BJ (cell line): ENCODE measurements at places on chromosomes 4 and X. TPM values are rescaled to one million over a fixed set of nuclear protein-coding genes. Genes with fewer than 3 reads are reported as not detected.

Gene MAGEA6
- polyA plus RNA-seq, result not detected in 2 replicates

- no peak for DNase-seq
These were observed 15.8 kb upstream of the GRSF1 start for GRCh38 chr4:70855464-70855863.

DNA sequence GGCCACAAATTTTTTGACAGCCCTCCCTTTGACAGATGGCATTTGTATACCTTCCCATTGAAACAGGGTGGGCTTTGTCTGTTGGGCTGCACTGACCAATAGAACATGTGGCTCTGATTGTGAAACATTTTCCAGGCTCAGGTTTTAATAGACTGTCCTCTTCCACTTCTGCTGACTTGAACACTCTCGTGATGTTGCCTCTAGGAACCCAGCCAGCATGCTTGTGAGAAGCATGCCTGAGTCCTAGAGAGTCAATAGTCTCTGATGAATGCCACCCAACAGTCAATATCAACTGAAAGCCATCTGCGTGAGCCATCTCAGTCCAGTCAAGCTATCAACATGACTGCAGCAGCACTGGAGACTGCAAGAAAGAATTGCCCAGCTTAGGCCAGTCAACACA lies 290.0 kb downstream of the SLC7A11 start:
- DNase-seq, result no peak

DNA sequence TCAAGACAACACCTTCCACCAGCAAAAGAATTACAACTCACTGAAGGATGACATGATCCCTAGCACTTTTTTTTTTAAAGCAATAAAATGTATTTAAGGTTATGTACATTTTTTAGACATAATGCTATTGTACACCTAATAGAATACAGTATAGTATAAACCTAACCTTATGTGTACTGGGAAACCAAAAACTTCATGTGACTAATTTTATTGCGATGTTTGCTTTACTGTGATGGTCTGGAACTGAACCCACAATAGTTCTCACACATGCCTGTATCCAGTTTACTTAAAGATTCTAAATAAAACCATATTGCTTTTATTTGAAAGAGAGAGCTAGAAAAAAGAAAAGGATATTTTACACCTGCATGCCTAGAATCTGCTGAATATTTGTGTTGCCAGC lies 4.4 kb upstream of the STS start:
- no peak for DNase-seq

DNA sequence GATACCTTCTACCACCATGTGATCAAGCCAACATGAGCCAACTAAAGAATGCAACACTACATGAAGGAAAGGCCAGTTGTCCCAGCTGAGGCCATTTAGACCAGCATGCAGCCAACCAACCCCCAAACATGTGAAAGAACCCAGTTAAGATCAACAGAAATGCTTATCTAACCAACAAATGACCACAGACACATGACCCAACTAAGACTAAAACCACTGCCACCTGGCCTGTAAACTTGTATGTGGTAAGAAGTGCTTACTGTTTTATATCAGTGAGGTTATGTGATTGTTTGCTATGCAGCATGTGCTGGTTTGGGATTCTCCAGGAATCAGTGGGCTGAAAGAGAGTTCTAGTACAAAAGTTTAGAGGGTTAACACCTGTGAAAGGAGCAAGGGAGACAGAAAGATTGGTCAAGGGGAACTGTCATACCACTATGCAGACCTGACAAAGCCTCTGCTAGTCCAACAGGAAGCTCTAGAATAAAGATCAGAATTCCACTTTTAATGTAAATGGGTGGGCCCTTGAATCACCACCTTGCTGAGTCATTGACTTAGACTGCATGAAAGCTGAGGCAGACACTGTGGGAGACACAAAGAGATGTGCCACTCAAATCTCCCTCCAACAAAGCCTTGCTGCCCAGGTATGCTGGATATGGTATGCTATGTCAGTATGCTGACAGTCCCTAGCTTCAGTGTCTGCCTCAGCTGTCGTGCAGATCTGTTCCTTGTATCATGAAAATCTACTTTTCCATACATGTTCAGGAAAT lies 6.1 kb upstream of the SH3D19 start:
- no peak for DNase-seq

DNA sequence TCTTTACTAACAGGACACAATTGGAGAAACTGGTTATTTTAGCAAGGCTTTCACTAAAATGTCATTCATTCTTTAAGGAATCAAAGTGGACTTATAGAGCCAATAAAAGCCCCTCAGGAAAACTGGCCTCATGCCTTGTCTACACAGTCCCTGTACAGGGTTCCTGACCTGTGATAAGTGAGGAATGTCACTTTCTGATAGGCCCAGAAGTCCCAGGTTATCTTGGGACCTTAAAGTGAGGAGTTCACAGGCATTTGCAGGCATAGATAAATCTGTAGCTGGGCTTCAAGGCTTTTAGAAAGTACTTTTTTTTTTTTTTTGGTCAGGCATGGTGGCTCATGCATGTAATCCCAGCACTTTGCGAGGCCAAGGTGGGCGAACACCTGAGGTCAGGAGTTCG lies 19.4 kb upstream of the STPG2 start:
- no peak for DNase-seq

DNA sequence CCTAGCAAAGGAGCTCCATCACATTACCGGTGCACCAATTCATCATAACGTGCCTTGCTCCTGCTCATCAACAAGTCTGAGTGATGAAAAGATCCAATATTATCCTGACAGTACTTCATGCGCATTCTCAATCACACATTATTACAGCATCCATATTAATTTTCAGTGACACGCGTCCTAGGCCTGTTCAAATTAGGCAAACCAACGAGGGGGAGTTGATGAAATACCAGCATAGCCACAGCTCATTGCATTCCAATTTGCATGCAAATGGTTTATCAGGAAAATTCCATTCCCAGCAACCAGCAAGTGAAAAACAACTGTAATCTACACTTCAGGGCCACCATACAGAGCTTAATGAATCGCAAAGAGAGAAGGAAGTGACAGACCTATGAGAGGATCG lies 236.9 kb downstream of the DCLK2 start:
- no peak for DNase-seq
